ENCODE measurements at places on chromosomes 12 and 14.

DNA sequence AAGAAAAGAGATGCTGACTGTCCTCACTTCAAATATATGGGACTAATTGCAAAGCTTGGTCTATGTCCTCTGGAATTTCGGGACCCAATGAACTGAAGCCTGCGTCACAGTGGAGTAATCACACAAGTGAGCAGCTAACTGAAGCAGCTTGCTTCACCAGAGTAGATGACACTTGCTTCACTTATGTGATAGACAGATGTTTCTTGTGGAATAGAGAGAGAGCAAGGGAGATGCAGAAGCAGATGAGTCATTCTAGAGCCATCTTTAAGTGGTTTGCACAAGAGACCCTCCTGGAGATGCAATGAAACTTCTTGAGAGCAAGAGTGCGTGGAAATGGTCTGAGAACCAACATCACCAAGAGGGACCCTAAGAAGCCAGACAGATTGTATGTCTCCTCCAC is 1537.1 kb upstream of the FLRT2 start:
- DNase-seq: no peak

GRCh38 chr14:70245026-70245425 is 56.3 kb upstream of the SLC8A3 start:
- DNase-seq: no peak

- no peak for DNase-seq
Observed at GRCh38 chr14:95364481-95365209, 44.9 kb upstream of the CLMN start.

GRCh38 chr12:113425960-113426453 is 3.8 kb downstream of the SDSL start:
- peak; percentile 17 for DNase-seq

GRCh38 chr14:52802597-52802996 is 11.2 kb upstream of the GNPNAT1 start:
- DNase-seq: no peak

DNA sequence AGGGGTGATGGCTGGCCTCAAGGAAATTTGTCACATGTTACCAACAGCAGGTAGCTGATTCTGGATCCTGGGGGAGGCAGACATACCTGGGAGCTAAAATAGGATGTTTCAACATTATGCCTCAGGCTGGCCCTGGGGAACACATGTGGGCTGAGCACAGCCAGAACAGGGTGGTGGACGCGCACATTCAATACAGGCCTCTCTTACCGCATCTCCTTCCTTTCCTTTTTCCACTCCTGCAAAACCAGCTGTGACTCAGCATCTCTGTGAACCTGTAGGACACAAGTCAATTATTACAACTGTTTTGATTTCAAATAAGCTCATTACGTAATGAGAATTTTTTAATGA is 61.0 kb downstream of the NT5DC3 start:
- DNase-seq: no peak

- no peak for DNase-seq
Observed at GRCh38 chr12:90368081-90368480, 586.9 kb downstream of the CCER1 start.

DNA sequence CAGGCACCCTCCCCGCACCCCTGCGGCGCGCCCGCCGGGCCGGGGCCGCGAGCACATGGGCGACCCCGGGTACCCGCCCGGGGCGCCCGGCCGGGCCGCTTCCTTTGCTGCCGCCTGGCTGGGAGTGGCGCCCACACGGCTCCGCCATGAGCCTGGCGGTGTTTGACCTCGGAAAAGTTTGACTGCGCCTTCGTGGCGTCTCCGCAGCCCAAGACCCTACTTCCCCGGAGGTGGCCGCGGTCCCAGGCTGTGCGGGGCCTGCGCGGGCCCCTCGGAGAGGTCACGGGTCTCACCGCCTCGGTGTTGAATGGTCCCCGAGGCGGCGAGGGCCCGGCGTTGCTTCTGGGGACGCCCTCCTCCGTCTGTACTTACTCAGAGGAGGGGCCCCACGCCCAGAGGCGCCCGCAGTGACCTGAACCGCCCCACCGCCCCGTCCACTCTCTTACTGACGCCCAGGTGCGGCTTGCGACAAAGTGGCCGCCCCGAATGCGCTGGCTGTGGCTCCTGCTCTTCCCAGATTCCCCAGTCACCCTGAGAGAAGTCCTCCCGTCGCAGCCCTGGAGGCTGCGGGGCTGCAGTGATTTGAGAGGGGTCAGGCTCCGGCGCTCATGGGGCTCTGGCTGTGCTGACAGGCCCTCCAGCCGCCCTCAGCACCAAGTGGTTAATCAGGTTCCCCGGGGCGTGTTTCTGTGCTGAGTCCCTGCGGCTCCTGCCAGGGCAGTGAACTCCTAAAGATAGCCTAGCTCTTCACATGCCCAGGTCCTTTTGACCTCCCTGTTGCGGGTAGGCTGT is 5.8 kb downstream of the KMT5A start:
- no peak for DNase-seq

GRCh38 chr12:50082644-50083043 is 2.5 kb upstream of the SMARCD1 start:
- no peak for DNase-seq

DNA sequence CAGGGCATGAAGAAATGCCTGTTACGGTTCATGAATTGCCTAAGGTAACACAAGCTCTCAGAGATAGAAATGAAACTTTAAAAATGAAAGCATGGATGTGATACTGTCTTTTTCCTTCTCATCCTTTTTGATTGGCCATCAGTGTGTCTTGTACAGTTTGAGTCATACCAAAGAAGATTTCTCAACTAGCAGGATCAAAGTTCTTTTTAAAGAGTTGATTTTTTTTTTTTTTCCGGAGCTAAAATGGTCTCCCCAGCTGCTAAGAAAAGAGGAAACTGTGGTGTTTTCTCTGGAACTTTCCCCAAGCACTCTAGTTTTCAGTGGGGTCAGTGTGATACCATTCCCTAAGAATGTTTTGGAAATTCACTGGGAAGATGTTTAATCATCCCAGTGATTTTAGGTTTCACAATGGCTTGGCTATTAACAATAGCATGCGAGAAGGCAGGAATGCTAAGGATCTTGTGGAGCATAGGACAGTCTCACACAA is 105.0 kb downstream of the ETNK1 start:
- DNase-seq: no peak

GRCh38 chr12:108602976-108603704 is 5.3 kb upstream of the TMEM119 start:
- no peak for DNase-seq

DNA sequence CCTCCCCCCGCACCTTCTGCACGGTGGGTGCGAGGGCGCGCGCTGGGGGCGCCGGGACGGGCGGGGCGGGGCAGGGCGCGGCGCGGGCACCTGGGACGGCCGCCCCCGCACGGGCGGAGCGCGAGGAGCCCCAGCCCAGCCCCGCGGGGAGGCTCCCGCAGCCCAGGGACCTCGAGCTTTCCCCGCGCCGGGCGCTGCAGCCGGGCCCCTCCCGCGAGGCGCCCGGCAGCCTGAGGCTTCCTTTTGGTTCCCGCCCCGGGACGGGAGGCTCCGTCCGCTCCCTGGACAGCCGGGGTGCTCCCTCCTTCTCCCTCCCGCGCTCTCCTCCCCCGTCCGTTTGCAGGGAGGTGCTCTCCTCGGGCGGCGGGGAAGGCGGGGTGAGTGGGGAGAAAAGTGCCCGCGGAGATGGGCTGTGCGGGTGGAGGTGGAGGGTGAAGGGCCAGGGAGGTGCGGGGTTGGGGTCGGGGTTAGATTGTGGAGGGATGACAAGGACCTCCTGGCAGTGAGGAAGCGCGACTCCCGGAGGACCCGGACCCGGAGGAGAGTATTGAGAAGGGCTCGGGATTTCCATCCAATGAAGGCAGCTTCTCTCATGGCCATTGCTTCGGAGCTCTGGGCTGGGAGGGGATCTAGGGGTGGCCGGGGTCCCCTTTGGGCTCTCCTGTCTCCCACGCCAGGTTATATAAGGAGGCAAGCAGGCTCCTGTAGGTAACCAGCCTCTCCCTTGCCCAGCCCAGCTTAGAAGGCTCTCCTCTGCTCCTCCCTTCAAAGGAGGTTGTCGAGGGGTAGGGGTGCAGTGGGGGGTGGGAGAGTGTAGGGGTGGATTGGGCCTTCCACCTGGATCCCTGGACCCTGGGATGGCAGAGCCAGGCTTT is 645 bp downstream of the JDP2 start:
- DNase-seq: no peak

GRCh38 chr12:106138633-106139421 is at the start of gene NUAK1:
Gene NUAK1, minus strand, starts transcription at chr12:106138954. Its CDS starts 301 bp downstream, at chr12:106138653.
- DNase-seq: no peak

- no peak for DNase-seq
Observed at GRCh38 chr12:124520265-124520701, 47.1 kb downstream of the NCOR2 start.

DNA sequence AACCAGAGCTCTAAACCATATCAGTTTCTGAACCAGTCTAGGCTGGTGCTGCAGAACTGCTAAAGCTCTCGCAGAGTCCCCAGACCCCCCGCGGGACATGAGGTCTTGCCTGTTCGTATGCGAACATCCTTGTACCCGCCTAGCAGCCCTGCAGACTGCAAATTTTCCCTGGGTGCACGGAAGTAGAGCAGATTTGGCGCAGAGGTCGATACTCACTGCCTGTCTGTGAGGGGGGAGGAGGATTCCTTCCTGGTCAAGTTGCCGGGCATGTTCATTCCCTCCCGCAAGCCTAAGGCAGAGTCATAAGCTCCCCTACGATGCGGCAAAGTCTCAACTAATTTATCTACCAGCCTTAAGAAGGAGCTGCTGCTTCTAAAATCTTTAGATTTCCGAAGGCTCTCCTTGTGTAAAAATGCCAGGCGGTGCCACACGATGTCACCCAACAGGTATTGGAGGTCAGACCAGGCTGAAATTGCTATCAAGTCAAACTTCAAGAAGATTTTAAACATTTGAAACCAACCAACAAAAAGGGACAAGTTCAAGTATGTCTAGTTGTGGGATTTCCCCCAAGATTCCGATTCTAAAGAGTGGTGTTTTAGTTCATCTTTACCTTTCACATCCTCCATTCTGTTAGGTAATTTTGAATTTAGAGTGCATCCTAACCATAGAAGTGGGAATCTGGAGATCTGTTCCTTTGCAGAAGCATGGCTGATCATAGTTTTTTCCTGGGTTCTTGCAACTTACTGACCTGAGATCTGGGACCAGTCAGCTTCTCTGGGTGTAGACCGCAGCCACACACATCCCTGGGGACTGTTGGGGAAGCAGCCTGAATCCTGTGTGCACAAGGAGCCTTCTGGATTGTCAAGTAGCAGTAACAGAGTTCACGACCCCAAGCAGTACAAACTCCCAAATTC is 1.6 kb upstream of the PAX9 start:
- no peak for DNase-seq

DNA sequence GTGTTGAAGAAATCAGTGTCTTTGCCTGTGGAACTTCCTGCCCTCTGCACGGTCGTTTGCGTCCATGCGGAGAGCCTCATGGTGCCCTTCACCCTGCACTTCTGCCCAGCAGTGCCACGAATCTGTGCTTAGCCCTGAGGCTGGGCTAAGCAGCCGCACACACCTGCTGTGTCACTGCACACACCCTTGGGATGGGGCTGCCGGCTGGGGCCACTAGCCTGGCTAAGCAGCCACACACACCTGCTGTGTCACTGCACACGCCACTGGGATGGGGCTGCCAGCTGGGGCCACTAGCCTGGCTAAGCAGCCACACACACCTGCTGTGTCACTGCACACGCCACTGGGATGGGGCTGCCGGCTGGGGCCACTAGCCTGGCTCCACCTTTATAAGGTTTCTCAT is 188.5 kb downstream of the KIF26A start:
- DNase-seq: no peak

GRCh38 chr14:75147423-75148071 is 20.7 kb upstream of the NEK9 start:
- no peak for DNase-seq

DNA sequence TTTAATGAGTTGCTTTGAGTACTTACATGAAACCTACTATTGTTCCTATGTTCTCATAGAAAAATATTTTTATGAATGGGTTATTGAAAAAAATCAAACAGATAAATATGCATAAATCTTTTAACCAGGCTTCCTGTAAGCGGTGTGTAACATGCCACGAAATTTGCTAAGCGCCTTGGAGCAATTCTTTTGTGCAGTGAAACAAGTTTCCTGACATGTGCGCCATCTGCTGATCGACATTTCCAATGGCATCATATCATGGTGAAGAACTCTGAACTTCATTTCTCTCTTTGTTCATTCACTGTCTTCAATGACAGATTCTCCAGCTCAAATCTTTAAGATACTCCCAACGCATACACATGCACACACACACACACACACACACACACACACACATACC is 145.6 kb upstream of the NAV3 start:
- peak; percentile 52 for DNase-seq

GRCh38 chr12:122880668-122881067 is 15.3 kb downstream of the VPS37B start:
- peak; percentile 62 for DNase-seq

- DNase-seq: no peak
Observed at GRCh38 chr12:3418609-3419390, 72.2 kb upstream of the PRMT8 start.

GRCh38 chr12:64678248-64678647 is 68.0 kb downstream of the RASSF3 start:
- DNase-seq: no peak

- no peak for DNase-seq
Observed at GRCh38 chr12:119672194-119672593, 4.3 kb downstream of the PRKAB1 start.

- no peak for DNase-seq
Observed at GRCh38 chr12:7905071-7905470, 30.9 kb downstream of the SLC2A3 start.

- no peak for DNase-seq
Observed at GRCh38 chr12:67634303-67634761, 14.2 kb upstream of the DYRK2 start.

- DNase-seq: no peak
Observed at GRCh38 chr12:12244341-12244740, 22.5 kb downstream of the LRP6 start.

- no peak for DNase-seq
Observed at GRCh38 chr12:123829561-123829960, 67.5 kb downstream of the DNAH10 start.

GRCh38 chr14:69626132-69626500 is 14.7 kb downstream of the SUSD6 start:
- no peak for DNase-seq

GRCh38 chr12:85457016-85457415 is 177.0 kb downstream of the ALX1 start:
- DNase-seq: no peak
